ENCODE measurements at places on chromosomes 7 and 10.

- no peak for DNase-seq
Measured at GRCh38 chr10:123797813-123798212, 93.8 kb downstream of the CPXM2 start.

DNA sequence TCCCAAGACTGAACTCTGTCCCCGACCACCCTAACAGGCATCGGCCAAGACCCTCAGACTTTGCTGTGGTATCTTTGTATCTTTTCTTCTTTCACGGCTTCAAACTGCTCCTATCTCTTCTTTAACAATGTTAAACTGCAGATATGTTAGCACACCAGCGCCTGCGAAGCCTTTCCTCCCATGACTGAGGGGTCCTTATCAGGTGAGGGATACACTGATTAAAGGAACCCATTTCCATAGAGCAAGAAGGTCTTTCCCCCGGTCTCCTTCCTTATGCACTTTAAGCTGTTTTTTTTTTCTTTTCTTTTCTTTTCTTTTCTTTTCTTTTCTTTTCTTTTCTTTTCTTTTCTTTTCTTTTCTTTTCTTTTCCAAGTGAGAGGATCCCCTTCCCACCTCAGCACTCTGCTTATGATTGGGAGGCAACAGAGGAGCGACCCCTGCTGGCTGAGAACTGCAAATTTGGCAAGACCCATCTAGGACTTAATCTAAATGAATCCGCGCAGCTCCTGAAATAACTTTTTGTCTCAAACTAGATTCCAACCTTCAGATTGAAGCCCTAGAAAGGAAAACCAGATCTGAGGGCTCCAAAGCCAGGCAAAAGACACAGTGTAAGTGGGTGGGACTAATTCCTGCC, 109.9 kb downstream of the ITGB8 start:
- no peak for DNase-seq

DNA sequence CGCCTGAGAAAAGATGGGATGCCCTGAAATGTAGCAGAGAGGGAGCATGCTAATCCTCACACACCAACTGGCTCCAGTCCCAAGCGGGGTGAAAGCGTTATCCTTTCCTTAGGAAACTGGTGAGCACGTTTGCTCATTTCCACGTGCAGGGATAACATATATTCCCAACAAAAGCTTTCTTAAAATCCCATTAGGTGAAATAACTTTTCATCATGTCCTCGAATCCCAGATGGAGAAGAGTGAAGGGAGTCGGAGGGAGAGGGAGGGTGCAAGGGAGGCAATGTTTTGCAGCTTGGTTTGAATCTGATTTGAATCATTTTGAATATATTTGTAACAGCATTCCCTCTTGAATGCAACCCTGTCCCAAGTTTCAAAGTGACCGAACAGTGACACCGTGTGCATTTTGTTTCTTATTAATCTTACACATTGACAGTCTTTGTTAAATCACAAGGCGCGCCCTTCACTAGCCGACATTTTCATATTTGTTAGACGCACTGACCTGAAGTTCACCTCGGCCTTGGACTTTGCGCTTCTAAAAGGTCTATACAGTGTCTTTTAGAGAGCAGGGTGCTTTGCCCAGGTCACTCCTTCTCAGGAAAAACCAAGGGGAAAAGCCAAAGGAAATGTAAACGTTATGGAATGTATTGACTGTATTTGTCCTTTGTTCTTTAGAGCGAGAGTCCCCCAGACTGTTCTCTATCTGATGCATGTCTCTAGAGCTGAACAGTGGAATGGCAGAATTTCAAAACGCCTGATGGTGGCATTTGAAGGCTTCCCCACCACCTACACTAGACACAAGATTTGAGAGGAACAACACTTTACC, 3.1 kb upstream of the HOXA4 start:
- no peak for DNase-seq

DNA sequence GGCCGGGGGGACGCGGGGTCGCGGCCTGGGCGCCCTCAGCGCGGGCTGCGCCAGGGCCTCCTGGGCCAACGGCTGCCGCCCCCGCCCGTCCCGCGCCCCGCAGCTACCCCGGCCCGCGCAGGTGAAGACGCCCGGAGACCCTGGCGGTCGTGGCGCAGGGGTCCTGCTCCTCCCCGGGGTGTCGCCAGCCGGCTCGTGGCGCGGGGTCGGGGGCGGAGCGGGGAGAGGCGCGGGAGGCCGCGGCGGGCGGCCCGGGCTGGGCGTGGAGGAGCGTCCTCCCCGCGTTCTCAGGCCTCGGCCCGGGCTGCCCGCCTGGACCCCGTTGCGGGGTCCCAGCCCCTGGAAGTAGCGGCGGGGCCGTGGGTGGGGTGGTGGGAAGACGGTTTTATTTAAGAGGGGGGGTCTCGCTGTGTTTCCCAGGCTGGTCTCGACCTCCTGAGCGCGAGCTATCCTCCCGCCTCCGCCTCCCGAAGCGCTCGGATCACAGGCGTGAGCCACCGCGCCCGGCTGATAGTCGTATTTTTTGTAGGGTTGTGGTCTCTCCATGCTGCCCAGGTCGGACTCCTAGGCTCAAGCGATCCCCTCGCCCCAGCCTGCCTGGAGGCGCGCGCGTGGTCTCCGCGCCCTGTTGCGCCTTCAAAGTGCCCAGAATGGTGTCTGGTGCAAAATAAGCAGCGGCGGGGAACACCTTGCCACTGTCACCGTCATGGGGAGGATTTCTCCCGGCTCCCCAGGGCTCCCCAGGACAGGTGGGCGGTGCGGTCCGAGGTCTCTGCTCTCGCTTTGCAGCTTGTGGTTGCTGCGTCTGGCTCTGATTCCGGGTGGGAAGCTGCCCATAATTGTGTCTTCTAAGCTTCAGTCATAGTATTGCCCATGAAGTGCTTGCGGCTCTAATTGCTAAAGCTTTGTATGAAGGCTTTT, 15.3 kb upstream of the SUN1 start:
- DNase-seq, result no peak

GRCh38 chr10:70328018-70328417, 44.2 kb upstream of the NPFFR1 start:
- no peak for DNase-seq

DNA sequence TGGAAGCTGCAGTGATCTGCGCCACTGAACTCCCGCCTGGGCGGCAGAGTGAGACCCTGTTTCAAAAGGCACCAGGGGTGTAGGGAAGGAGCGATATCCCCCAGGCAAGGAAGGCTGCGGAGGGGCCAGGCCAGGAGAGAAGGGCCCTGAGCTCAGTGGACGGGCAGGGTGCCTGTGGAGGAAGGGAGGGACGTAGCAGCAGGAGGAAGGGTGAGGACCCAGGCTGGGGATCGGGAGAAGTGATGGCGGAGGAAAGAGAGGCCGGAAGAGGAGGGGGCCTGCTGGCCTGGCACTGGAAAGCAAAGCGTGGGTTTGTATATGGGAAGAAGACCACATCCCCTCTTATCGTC, 45.6 kb downstream of the ALOX5 start:
- no peak for DNase-seq

Measured in NCI-H226 (cell line).